ENCODE measurements at places on chromosomes 7 and 10.

DNA sequence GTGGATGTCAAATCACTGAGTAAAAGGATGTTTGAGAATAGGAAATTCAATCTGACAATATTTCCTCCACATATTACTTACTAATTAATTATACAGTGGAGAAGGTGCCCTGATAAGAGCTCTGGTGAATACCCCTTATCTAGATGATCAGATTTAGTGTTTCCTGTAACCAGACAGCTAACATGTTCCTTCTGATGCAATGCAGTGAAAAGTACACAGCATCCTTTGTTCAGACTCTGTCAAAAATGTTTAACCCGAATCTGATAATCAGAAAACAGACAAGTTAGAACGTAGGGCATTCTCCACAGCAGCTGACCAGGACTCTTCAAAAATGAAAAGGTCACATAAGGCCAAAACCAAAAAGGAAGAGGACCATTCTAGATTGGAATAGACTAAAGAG lies 46.2 kb downstream of the WDR11 start:
- DNase-seq, result no peak

DNA sequence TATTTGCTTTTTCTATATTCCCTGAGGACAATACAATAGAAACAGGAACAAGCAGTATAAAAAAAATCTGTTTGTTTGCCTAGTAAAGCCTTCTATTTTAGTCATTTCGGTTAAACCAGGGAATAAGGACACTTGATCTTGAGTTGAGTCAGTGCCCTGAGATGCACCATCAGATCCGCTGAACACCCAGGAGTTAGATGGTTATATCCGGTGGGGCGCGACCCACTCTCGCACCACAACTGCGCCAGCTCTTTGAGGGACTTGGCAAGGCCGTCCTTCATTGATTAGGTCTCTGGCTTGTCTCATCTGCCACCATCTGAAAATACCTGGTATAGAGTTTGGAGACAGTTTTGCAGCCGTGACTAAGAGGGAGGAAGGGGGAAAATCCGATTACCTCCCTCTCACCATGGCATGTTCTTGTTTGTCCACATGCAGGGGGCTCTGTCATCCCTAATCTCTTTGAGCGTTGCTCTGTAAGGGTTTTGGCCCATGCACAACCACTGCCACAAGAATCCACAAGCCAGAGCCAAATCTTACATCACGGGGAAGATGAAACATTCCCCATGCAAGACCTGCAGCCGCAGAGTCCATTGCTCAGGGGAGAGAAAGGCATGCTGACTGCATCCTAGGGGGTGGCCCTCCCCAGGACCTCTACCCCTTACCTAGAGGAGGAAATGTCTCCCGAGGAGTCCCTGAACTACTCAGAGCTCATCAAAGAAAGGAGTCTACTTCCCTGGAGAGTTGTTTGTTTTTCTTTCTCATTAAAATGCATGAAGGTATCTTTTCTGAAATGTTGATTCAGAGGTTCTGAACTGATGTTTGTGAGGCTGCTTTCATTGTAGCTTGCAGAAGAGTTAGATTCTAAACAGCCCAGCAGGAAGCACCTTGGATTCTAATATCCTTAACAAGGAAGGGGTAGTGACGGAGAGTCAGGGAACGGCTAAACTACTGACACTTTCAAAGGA lies 101.6 kb upstream of the FAM171A1 start:
- no peak for DNase-seq

DNA sequence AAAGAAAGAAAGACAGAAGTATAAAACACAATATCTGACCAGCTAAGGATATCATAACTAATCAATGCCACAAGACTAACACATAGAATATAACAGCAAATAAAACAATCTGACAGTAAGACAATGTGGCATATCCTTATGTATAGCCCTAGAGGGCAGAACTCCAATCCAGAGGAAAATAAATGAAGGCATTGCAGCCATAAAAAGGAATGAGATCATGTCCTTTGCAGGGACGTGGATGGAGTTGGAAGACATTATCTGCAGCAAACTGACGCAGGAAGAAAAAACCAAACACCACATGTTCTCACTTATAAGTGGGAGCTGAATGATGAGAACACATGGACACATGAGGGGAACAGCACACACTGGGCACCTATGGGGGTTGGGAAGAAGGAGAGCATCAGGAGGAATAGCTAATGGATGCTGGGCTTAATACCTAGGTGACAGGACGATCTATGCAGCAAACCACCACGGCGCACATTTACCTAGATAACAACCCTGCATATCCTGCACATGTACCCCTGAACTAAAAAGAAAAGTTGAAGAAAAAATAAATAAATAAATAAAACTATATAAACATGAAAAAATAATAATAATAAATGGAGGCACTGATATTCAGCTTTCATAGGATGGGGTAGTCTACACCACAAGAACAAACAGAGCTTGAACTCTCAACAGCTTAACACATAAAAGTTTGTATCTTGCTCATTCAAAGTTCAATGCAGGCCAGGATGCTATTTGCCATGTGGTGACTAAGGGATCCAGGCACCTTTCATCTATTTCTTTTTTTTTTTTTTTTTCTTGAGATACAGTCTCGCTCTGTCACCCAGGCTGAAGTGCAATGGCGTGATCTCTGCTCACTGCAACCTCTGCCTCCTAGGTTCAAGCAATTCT lies 66.1 kb upstream of the KAT6B start:
- DNase-seq, result no peak

DNA sequence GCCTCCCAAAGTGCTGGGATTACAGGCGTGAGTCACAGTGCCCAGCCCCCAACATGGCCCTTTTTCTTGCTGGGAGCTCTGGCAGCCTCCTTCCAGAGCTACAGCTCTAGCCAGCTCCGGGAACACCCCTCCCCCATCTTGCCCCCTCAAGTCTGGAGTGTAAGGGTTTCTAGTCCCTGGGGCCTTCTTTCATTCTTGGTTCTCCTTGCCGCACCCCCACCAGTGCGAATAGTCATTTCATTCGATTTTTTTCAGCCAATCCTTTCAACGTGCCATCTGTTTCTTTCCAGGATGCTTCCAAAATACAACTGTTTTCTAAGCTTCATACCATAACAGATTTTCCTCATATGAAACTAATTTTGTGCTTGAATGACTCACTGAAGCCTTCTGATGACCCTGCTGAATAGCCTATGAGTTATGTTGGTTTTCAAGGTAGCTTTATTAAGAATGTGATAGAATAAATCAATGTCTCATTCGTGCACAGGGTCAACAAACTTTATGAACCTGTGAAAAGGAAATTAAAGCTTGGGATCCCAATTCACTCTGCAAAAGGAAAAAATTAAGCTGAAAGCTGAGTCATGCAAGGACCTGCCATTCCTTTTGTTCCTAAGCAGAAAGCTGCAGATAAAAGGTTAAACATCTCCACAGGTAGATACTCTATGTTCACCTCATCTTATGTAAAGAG lies 38.6 kb downstream of the CDC14C start:
- DNase-seq, result peak; percentile 97

DNA sequence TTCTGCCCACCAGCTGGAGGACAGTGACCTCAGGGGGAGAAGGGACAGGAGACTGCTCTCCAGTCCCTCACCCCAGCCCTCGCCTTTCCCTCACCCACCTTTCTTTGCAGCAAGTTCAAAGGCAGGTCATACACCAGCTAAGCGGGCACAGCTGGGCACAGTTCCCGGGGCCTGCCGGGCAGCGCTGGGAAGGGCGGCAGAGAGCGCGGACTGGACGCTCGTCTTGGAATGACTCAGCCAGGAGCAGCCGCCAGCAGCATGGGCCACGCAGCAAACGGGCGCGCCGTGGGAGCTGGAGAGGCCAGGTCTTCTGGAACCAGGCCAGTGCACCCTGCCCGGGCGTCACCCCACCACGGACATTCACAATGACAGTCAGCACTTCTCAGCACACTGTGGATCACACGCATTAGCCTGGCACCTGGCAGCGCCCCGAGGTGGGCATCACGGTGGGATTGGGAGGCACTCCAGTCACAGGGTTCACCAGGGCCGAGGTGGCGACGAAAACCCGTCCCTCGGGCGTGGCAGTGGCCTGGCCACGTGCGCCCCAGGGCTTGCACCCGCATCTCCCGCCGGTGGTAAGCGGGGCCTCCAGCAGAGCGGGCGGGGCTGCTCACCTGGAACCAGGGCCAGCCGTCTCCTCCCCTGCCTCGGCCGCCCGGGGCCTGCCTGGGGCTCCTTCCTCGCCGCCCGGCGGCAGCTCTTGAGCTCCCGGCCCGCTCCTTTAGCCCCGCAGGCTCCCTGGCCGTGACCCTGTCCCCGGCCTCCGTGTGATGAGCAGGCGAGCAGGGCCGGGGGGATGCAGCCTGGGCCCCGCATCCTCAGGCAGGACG lies 29.0 kb upstream of the WDFY4 start:
- no peak for DNase-seq

DNA sequence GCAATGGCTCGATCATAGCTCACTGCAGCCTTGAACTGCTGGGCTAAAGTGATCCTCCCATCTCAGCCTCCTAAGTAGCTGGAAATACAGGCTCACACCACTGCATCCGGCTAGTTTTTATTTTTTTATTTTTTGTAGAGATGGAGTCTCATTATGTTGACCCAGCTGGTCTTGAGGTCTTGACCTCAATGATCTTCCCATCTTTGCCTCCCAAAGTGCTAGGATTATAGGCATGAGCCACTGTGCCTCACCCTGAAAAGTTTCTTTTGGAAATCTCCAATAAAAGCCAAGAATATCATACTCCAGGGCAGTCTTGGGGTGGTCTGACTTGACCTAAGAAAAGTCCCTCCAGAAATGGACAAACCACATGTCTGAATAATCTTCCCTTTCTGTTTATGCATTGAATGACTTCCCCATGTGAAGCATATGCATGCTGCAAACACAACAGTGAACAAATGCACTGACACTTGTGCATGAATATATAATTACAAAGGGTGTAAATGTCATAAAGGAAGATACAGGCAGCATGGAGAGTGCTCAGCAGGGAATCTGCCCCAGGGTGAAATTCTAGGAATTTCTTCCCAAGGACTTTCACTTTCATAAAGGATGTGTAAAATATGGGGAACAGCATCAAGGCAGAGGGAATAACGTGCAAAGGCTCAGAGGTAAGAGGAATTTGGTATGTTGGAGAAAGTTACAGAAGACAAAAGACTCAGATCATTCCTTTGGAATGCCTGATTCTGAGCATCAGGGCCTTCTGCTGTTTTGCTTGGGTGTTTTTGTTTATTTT lies 142.4 kb upstream of the LYZL1 start:
- no peak for DNase-seq

DNA sequence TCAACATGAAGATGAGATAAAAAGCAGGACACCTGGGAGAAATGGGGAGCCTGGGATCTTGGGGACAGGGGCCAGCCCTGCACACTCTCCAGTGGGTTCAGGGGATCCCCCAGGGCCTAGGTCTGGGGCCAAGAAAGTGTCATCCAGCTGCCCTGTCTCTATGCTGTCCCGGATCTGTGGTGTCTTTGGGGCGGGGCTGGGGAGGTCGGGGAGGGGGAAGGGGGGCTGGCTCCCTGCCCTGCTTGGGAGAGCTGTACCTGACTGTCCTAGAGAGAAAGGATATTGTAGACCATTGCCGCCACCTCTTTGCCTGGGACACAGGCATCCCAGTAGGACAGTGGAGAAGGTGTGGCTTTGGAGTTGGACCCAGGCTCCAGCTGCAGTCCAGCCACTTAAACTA lies 7.0 kb upstream of the SPACDR start:
- DNase-seq, result no peak

DNA sequence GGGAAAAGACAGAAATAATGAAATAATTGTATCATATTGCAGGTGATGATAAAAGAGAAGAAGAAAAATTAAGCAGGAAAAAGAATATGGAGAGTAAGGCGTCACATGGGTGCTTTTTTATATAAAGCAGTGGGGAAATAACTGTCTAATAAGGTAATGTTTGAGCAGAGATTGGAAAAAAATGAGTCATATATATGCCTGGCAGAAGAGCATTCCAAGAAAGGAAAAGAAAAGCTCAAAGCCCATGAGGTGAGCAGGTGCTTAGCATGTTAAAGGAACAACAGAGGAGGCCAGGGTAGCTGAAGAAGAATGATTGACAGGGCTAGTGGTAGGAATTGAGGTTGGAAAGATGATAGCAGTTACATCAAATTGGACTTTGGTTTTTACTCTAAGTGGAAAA lies 739.5 kb downstream of the SORCS1 start:
- DNase-seq, result no peak

- DNase-seq, result no peak
These were observed 25.7 kb upstream of the ENTPD1 start for GRCh38 chr10:95730233-95730632.

- DNase-seq, result no peak
These were observed 50.0 kb upstream of the KMT2E start for GRCh38 chr7:104963991-104964385.

DNA sequence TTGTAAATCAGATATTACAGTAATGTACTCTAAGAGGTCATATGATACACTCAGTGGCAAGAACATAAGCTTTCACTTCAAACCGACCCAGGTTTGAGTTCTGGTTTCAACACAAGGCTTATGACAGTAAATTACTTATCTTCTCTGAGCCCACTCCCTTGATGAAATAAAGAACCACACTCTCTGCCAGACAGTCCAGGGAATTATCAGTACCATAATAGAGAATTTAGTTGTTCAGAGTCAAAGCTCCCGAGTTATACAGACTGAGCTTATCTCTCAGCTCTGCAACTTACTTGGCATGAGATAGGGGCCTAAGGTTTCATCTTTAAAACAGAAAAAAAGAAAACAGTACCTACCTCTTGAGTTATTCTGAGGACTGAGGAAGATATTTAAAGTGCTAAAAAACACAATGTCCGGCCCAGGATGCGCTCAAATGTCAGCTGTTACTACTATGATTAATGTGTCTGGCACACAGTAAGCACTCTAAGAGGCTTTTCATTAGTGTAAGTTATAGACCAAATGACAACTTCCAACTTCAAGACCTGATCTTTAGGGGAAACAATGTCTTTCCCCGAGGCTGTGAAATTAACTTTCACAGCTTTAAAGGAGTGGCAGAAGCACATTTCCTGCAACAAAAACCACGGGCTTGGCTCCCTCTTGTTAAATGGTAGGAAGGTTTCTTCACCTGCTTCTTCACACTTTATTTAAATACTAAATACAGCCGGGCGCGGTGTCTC lies 38.1 kb downstream of the UBE2H start:
- no peak for DNase-seq

DNA sequence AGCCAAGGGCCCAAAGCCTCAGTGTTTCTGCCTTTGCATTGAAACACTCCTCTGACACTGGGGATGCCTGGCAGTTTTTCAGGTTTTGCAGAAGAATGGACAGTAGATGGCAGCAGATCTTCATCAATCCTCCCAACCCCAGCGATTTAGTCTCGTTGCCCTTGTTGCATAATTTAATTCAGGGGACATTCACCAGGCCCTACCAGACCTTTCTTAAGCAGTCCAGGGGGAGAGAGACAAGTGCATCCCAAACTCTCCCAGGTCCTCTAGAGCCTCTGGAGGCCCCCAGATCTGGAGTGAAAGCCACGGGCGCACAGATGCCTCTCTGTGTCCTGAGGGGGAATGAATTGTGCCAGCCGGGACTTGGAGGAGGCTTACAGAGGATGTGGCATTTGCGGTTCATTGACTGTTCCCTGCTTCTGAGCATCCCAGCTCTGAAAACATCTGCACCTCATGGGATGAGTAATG lies 29.6 kb downstream of the MINDY4 start:
- DNase-seq, result peak; percentile 48

GRCh38 chr7:6531492-6532279 lies 19.6 kb downstream of the GRID2IP start:
- no peak for DNase-seq

- no peak for DNase-seq
These were observed 387.0 kb upstream of the SEMA3D start for GRCh38 chr7:85573844-85574243.
